Dermis microvascular lymphatic vessel endothelial cell (primary cell): ENCODE measurements at places on chromosomes 2 and 18. TPM values are rescaled to one million over a fixed set of nuclear protein-coding genes. Genes with fewer than 3 reads are reported as not detected.

- DNase-seq: no peak
Measured at GRCh38 chr2:63786471-63786870, 55.2 kb upstream of the UGP2 start.

DNA sequence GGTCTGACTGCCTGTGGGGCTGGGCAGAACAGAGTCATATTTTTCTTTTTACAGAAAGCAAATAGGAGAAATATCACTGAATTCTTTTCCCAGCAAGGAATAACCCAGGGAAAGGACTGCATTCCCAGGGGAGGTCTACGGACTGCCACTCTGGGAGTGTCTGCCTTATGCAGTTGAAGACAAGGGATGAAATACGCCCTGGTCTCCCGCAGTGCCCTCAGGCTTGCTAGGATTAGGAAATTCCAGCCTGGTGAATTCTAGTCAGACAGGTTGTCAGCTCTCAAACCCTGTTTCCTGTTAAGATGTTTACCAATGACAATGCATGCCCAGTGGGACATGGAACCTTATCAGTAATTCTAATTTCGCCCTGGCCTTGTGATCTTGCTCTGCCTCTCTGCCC lies 30.3 kb upstream of the PDK1 start:
- DNase-seq: no peak

DNA sequence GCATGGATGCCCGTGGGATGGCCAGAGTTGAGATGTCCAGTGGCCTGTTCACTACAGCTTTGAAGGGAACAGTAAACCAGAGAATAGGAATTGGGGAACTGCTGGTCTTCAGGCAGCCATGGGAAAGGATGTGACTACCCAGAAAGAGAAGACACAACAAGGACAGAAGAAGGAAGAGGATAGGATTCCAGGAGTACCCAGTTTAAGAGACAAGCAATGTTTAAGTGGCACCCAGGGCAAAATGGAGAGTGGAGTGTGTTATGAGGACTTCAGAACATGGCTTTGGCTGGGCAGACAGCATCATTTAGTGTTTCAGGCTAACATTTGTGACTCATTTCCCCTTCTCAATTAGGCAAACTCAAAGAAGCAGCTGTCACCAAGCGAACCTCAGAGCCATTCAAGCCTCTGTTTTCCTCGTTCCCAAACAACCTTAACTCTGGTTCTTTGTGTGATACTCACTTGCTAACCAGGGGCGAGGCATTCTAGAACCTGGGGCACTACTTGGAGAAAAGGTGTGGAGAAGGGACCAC lies 4.0 kb upstream of the FAM124B start:
- peak; percentile 85 for DNase-seq

GRCh38 chr2:42897358-42897757 lies 105.0 kb upstream of the HAAO start:
- no peak for DNase-seq

- DNase-seq: no peak
Measured at GRCh38 chr2:231378026-231378722, 17.3 kb upstream of the B3GNT7 start.

- no peak for DNase-seq
Measured at GRCh38 chr18:46452820-46453219, 204.2 kb downstream of the LOXHD1 start.

DNA sequence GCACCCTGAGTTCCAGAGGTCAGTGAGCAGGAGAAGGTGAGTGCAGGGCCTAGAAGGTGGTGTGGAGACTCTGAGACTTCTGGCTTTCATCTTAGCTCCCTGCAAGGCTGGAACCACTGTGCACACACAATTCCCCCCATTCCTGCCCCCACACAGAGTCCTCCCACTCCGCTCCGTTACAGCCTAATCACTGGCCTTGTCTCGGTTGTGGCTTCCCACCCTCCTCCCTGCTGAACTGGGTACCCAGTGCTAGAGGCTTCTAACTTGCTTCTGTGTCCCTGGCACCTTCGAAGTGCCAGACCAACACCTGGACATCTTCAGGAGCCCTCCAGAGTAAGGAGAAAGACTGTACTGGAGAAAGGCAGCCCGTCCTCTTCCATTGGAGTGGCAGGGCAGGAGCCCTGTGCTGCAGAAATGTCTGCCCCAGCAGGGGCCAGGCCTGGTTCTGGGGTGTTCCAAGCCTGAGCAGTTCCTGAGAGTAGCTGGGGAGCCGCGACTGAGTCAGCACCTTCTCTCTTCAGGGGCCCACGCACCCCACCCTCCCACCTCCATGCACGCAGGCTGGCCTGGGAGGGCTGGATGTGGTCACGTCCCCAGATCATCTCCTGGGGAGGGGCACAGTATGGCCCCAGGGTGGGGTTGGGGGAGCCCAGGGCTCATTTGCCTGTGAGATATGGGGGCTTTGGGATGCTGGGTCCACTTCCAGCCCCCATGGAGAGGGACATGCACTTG lies 23.4 kb downstream of the CROCC2 start:
- no peak for DNase-seq

DNA sequence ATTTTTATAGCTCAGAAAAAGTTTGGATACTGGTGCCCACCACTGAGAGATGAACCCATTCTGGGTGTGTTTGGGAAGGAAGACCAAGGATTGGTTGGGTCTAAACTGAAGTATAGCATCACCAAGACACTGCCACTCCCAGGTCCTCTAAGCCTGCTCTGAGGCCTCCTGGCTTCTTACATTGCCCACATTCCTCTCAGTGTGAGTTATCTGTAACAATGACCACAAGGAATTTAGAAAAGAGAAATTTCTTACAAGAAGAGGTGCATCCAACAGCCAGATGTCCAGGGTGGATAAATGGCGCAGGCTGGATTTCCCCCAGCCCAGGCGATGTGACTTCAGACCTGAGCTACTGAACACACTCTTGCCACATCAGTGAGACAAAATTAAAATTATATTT lies 1.6 kb upstream of the GPR45 start:
- no peak for DNase-seq

GRCh38 chr2:58194458-58194857 lies 46.7 kb downstream of the FANCL start:
- DNase-seq: no peak

GRCh38 chr2:44649381-44649780 lies 287.6 kb downstream of the CAMKMT start:
- DNase-seq: no peak

GRCh38 chr2:237882510-237883481 lies 23.4 kb downstream of the RAMP1 start:
- DNase-seq: no peak

- DNase-seq: no peak
Measured at GRCh38 chr2:70895249-70895648, 40.5 kb upstream of the ATP6V1B1 start.

GRCh38 chr2:168528016-168528415 lies 71.9 kb downstream of the CERS6 start:
- DNase-seq: no peak

- DNase-seq: no peak
Measured at GRCh38 chr2:214107726-214108125, 303.1 kb upstream of the VWC2L start.

- DNase-seq: no peak
Measured at GRCh38 chr2:174580951-174581350, 16.7 kb downstream of the WIPF1 start.

DNA sequence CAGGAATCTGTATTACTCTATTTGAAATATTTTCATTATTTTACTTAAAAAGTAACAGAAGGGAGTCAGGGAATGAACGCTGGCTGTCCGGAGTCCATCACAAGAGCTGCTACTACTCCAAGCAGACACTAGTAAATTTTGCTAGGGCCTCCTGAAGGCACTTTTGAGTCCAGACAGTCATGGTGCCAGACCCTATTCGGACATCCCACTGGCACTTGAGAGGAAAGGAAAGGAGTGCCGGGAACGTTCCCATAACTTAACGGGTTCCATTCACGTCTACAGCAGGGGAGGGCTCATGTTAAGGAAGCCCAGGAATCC lies 563 bp upstream of the GMCL1 start:
- DNase-seq: no peak

DNA sequence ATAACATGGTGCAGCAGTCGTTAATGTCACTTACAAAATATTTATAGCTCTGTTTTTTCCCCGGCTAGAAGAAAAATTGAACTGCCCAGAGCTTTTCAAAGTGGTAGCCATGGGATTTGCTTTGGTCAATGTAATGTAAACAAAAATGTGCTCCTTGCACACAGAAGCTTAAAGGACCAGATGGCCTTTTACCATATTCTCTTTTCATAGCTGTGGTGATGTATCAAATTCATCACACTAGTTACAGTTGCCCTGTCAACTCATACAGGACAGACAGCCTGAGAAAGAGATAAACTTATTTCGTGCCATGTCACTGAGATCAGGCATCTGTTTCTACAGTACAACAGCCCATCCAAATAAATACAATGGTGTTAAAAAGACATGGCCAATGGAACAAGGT lies 368.1 kb upstream of the CDH19 start:
- DNase-seq: no peak

The MOCOS gene
- under 0.01 and 0.13 TPM in 2 replicates for total RNA-seq
